ENCODE measurements at places on chromosomes 11 and 22.

DNA sequence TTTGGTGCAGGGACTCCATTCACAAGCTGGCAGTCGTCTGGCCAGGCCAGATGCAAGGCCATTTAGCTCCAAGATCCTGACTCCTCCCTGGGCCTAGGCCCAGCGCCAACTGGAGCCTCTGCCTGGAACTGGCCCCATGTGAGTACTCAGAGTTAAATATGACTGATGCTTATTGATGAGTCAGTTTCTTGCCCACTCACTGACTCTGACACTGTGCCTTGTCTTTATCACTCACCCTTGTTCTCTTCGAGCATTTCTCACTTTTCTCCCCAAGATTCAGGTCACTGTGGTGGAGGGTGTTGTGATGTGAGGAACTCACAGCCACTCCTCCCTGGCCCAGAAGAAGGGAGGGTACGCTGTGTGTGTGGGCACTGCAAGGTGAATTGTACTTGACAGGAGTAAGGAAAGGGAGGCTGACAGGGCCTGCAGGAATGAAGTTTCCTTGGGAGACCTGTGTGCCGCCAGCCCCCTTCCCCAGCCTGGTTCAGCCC lies 23.2 kb upstream of the ST3GAL4 start:
- DNase-seq = peak; percentile 69

DNA sequence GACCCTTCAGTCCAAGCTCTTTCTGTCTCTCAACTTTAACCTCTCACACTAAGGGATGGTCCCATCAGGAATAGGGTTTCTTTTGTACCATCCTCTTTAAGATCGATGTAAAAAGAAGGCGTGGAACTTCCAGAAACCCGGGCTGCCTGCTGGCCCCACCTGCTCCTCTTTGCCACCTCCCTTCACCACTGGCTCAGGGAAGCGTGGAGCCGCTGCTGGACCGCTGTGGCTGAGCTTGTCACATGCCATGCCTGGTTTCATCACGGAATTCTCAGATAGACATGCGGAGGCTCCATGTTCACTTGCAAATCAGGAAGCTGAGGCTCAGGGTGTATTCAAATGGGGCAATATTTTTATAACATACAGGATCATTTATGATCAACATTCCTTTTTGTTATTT lies 399.7 kb downstream of the BRD1 start:
- DNase-seq = no peak

- DNase-seq = no peak
These were observed 82.5 kb downstream of the TSPAN18 start for GRCh38 chr11:44809283-44809682.

GRCh38 chr22:35648066-35649025 lies at the start of gene APOL6:
APOL6 (plus strand) TSS chr22:35648446; CDS start chr22:35656426, 7,980 bp downstream.
- peak; percentile 53 for DNase-seq

DNA sequence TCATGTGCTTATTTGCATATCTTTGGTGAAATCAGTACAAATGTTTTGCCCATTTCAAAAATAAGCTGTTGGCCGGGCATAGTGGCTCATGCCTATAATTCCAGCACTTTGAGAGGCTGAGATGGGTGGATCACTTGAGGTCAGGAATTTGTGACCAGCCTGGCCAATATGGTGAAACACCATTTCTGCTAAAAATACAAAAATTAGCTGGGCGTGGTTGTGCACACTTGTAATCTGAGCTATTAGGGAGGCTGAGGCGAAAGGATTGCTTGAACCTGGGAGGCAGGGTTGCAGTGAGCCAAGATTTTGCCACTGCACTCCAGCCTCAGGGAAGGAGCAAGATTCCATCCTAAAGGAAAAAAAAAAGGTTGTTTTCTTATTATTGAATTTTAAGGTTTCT lies 136.0 kb downstream of the SWAP70 start:
- DNase-seq = no peak

- no peak for DNase-seq
These were observed at the start of gene WNT7B for GRCh38 chr22:45977003-45977411. WNT7B (minus strand) TSS chr22:45977162; CDS start chr22:45976754, 408 bp downstream.

- no peak for DNase-seq
These were observed 71.0 kb downstream of the MYEOV start for GRCh38 chr11:69364921-69365320.

DNA sequence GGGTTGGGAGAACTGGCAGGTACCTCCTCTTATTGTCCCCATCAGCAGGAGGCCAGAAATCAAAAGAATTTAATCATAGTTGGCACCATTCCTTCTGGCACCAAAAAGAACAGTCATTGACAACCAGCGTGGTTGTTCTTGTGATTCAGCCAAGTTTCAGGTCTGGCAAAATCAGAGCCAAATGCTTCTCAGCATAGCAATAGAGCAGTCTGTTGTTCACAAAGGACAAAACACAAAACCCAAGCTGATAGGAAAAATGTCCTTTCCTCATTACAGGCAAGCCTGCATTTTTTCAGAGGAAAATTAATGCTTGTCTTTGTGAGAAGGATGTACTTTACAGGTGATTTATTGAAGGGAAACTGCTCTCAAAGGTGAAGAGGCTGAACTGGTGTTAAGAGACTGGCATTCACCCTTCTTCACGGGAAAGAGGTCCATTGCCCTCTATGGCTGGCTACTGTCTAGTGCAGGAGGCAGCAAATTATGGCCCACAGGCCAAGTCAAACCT lies 241.8 kb upstream of the ARHGAP42 start:
- no peak for DNase-seq

GRCh38 chr22:27120036-27120435 lies 462.6 kb downstream of the MIAT start:
- no peak for DNase-seq

- peak; percentile 53 for DNase-seq
These were observed 62.1 kb upstream of the NUP50 start for GRCh38 chr22:45101515-45102227.

- DNase-seq = no peak
These were observed 20.4 kb downstream of the OR56B4 start for GRCh38 chr11:6127881-6128280.

- no peak for DNase-seq
These were observed 139.2 kb downstream of the GUCY1A2 start for GRCh38 chr11:106879029-106879428.

DNA sequence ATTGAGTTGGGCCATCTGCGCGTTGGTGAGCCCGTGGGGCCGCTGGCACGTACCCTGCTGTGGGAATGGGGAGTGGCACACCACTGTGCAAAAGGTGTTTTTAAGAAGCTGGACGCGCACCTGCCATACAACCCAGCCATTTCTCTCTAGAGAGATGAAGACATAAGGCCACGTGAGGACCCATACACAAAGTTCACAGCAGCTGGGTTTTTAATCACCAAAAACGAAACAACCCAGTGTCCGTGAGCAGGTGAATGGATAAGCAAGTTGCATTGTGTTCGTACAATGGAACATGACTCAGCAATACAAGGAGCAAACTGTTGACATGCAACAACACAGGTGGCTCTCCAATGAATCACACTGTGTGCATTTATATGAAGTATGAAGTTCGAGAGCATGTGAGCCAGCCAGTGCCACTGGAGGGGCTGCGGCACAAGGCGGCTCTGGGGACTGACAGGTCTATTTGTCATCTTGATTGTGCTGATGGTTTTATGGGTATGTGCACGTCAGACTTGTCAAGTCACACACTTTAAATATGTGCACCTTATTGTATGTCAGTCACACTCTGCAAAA lies 30.6 kb upstream of the PANX2 start:
- DNase-seq = no peak

- no peak for DNase-seq
These were observed 831 bp upstream of the TMEM135 start for GRCh38 chr11:87036756-87037449.

DNA sequence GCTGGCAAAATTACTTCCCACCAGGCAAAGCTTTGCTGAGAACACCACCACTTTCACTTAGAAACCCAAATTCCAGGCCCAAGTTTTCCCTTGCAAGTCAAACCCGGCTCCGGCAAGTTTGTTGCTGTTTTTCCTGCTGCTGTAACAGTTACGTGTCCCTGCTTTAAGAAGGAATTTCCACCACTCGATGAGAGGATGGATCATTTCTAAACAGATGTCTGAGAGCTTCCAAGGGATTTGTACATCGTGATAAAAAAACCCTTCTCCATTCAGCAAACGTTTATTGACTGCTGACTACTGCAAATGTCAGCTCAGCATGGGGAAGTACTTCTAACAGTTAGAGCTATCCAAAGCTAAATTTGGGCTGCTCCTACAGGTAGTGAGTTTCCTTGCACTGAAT lies 19.7 kb downstream of the P2RX3 start:
- no peak for DNase-seq

DNA sequence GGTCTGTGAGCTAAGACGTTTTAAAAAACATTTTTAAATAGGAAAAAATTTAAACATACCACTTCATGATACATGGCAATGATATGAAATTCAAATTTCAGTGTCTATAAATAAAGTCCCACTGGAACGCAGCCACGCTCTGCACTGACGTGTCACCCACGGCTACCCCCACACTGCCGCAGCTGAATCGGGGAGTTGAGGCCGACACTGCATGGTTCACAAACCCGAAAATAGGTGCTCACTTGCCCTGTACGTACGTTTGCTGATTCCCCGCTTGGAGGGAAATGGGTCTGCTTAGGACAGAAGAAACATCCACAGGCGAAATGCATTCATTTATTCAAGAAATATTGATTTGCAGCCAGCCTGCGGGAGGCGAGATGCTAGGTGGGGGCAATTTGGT lies 1342.3 kb downstream of the TBC1D22A start:
- DNase-seq = no peak

- peak; percentile 89 for DNase-seq
These were observed at the start of gene PIK3IP1 for GRCh38 chr22:31292236-31292989. PIK3IP1 (minus strand) TSS chr22:31292488; CDS start chr22:31292344, 144 bp downstream.

GRCh38 chr11:1500466-1501420 lies 14.2 kb upstream of the MOB2 start:
- no peak for DNase-seq

- DNase-seq = no peak
These were observed 288.0 kb upstream of the PLET1 start for GRCh38 chr11:112548641-112549040.

GRCh38 chr11:45045683-45046471 lies 95.2 kb upstream of the TP53I11 start:
- no peak for DNase-seq

DNA sequence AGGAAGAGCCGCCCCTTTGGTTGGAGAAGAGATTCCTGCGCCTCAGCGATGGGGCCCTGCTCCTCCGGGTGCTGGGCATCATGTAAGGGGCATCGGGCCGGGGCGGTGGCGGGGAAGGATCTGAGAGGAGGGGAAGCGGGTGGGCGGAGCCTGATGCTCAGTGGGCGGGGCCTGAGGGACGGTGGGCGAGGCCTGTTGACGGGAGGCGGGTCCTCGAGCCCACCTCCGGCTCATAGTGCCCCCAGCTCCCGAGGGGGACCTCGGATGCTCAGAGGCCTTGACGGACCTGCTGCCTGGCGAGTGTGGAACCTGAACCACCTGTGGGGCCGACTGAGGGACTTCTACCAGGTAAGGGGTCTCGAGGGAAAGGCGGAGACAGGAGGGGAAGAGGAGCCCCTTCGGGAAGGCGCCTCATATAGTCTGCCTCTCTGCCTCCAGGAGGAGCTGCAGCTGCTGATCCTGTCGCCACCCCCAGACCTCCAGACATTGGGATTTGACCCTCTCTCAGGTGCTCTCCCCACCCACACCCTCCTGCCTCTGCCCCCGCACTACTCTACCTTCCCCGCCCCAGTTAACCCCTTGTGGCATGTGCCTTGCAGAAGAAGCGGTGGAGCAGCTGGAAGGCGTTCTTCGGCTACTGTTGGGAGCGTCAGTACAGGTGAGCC lies 799 bp downstream of the CCDC88B start:
- DNase-seq = peak; percentile 84

GRCh38 chr22:48682504-48682903 lies 1145.2 kb downstream of the BRD1 start:
- no peak for DNase-seq

- no peak for DNase-seq
These were observed 19.6 kb downstream of the VPS37C start for GRCh38 chr11:61141601-61142028.

- DNase-seq = no peak
These were observed 26.8 kb upstream of the CELSR1 start for GRCh38 chr22:46564084-46564714.

- DNase-seq = no peak
These were observed 42.3 kb downstream of the IGF2 start for GRCh38 chr11:2096919-2097301.

- no peak for DNase-seq
These were observed 8.7 kb downstream of the PNPLA5 start for GRCh38 chr22:43883012-43883661.

DNA sequence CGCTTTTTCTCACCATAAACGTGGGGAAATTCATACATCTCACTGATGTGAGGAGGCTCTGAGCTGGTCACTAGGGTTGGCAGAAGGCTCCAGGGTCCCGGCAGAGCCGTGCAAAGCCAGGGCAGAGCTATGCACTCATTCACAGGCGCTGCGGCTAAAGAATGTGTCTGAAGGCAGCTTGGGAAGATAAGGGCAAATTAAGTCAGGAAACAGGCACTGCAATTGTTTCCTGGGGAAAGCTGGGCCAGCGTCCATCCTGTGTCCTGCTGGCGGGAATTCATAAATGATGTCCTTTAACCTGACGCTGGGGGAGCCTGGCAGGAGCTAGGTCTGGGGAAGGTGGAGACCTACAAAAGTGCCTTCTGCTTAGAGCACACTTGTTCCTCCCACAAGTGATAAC lies 27.6 kb downstream of the PKNOX2 start:
- DNase-seq = no peak

DNA sequence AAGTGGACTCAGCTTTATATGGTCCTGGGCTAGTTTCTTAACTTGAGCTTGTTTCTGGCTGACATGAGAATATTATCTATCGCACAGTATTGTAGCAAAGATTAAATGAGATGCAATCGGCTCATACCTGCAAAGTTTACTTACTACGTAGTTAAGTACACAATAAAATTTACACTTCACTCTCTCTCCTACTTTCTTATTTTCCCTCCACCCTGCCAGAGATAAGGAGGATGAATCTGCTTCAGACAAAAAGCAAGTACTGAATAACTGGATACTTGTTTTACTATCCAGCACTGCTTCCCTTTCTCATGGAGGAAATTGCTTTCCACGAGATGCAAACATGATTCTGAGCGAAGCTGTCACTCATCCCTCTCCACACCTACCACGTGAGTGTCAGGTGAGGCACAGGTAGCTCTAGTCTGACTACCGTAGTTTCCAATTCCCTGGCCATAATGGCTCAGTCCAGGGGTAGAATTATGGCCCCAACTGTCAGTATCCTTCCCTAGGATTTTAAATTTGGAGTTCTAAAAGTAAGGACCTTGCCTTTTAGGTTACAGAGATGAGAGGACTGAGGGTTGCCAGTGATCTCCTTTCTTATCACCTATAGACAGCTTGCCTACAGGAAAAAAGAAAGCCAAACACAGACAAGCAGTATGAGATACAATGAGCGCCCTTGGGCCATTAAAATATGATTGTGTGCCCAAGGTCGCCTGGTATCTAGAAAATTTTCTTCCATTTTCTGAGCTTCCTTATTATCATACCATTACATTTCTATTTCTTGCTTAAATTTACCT lies 39.8 kb downstream of the GAB2 start:
- no peak for DNase-seq
